KG1 (cell line): ENCODE measurements at places on chromosomes 11 and 22.

- DNase-seq = no peak
Observed at GRCh38 chr22:24380220-24380904, 47.0 kb upstream of the ADORA2A start.

DNA sequence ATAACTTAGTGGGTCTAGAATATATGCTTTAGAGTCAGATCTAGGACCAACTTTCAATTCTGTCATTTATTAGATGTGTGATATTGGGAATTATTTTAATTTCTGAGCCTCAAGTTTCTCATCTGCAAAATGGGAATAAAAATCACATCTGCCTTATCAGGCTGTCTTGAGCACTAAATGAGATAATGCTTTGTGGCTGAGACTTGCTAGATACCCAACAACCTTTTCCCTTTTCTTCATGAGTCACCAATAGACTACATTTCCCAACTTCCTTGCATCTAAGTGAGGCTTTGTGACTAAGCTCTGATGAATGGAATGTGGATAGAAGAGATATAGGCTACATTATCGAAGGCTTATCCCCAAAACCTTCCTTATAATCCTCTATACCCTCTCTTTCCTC lies 220.7 kb upstream of the SESN3 start:
- no peak for DNase-seq

DNA sequence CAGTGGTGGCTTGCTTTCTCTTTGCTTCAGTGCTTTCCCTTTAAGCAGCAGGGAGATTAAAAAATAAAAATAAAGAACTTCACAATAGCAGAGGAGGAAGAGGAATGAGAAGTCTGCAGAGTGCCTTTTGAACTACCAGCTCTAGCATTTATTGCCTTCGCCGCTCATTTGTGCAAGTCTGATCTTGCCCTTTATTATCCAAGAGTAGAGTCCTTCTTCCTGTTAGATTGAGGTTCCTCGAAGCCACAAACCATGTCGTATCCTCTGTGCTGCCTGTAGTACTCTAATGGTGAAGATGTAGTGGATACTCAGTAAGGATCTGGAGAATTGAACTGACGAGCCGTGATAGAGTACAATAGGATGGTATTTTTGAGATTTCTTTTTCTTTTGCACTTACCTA lies 101.2 kb upstream of the RAG2 start:
- no peak for DNase-seq

DNA sequence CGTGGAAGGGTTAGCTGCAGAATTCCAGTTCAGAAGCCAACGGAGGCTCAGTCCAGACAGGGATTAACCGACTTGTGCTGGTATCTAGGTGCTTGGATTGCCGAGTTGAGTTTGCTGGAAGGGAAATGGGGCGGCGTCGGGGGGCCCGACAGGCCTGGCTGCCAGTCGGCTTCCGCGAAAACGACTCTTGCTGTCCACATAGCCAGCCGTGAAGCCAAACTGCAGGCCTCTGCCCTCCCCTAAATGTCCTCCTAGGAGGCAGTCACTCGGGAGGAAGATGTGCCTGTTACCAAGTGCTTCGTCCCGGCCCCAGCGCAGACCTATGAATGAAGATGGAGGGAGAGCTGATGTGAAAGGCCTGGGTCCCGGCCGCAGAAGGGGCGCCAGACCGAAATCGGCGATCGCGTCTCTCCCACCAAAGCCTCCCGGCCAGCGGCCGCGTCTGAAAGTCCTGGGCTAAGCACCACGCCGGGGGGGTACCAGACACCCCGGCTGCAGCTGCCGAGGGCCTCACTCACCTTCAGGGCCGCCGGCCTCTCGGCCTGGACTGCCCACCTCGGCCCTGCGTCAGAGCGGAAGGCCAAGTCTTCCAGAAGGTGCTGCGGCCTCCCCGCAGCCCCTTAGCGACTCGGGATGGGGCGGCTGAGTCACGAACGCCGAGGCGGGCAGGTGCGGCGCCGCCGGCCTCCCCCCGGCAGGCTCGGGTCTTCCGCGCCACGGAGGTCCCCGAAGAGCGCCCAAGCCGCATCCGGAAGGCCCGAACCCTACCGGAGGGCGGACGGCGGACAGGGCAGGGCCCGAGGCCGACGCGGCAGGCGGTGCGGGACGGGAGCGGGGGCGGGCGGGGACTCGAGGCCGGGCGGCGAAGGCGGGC lies 7.5 kb downstream of the DPAGT1 start:
- no peak for DNase-seq

DNA sequence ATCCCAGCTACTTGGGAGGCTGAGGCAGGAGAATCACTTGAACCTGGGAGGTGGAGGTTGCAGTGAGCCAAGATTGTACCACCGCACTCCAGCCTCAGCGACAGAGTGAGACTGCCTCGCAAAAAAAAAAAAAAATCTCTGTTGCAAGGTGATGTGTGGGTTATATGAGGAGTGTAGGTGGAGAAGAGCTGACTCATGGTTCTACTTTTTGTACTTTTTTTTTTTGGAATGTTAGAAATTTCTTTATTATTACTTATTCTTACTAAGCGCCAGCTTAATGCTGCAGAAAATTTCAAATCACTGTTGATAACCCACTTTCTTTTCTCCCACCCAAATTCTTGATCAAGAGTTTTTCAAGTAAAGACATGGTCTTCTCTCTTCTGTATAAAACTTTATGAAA lies 29.6 kb upstream of the DNAJB13 start:
- DNase-seq = no peak

DNA sequence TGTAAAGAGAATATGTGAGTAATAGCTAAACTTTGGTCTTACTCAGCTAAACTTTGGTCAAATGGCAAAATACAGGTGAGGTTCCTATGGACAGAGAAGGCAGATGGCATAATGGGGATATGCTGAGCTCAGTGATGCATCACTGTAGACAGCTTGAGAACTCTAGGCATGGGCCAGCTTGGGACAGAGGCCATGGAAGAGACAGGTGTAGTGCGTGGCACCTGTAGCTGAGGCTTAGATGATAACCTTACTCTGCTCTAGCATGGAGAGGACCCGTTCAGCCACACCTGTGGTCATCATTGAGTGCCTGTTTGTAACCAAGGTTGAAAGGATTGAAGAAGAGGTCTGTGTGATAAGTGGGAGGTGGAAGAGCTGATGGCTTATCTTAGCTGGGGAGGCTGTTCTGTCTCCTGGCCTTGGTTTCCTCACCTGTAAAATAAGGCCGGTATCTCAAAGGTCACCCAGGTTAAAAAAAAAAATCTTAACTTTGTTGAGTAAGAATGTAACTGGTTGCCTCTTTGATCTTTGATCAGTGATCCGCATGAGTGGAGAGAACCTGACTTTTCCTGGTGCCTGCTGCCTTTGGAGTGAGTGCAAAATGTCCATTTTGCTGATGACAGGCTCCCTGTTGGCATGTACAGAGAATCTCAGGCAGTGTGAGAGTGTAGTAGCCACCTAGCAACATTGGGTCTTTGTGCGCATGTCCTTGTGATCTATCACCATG lies 48.6 kb downstream of the ZNRF3 start:
- DNase-seq = no peak

- DNase-seq = no peak
Observed at GRCh38 chr11:98940913-98941312, 79.8 kb upstream of the CNTN5 start.

DNA sequence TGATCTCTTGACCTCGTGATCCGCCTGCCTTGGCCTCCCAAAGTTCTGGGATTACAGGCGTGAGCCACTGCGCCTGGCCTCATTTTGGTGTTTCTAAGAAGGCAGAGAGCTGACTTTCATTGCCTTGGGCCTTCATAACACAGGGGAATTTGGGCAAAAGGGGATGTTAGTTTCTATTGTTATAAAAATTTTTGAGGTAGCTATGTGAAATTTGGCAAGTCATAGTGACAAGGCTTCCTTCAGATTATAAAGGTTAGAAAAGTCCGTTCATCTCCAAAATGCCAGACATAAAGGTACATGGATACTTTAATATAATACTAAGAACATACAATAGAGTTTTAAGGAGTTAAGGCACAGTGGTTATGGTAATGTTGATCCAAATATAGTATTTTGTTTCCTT lies 17.2 kb downstream of the LDHC start:
- no peak for DNase-seq

GRCh38 chr11:34731603-34732002 lies 110.7 kb downstream of the EHF start:
- no peak for DNase-seq

DNA sequence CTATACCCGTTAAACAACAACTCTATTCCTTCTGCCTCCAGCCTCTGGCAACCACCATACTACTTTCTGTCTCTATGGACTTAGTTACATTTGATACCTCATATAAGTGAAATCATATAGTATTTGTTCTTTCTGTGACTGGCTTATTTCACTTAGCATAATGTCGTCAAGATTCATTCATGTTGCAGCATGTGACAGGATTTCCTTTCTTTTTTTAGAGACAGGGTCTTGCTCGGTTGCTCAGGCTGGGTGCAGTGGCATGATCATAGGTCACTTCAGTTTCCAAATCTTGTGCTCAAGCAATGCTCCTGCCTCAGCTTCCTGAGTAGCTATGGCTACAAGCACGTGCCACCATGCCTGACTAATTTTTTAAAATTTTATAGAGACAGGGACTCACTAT lies 29.4 kb upstream of the SORL1 start:
- no peak for DNase-seq

DNA sequence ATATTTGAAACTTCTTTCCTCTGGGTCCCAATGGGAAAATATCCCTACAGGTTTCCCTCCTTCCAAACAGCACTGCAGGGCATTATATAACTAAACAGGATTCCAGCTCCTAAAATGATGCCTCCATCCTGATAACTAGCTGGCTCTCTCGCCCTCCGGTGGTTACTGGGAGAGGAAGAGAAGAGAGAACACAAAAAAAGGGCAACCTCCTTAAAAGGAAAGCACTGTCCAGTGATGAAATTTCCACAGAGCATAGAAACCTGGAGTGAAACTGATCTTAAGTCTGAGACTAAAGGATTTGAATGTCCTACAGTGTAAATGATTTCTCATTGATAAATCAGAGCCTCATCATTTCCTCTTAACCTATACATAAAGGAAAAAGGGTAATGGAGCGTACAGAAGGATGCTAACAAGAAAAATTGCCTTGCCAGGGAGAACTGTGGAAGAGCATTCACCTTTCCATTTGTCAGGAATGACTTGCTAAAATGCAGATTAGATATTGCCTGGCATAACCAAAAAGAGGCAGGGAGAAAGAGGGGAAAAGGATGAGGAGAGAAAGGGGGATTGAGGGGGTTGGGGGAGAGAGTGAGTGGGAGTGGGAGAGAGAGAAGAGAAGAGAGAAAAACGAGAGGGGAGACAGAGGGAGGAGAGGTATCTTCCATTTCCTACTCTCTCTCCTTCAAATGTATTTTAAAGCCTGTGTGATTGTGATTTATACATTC lies 121.3 kb downstream of the APOL5 start:
- no peak for DNase-seq

GRCh38 chr11:104668797-104669463 lies 229.3 kb downstream of the CASP12 start:
- no peak for DNase-seq

- DNase-seq = no peak
Observed at GRCh38 chr22:30574997-30575671, 669 bp upstream of the GAL3ST1 start.

- peak; percentile 37 for DNase-seq
Observed at GRCh38 chr11:32052215-32052614, 38.7 kb upstream of the RCN1 start.

DNA sequence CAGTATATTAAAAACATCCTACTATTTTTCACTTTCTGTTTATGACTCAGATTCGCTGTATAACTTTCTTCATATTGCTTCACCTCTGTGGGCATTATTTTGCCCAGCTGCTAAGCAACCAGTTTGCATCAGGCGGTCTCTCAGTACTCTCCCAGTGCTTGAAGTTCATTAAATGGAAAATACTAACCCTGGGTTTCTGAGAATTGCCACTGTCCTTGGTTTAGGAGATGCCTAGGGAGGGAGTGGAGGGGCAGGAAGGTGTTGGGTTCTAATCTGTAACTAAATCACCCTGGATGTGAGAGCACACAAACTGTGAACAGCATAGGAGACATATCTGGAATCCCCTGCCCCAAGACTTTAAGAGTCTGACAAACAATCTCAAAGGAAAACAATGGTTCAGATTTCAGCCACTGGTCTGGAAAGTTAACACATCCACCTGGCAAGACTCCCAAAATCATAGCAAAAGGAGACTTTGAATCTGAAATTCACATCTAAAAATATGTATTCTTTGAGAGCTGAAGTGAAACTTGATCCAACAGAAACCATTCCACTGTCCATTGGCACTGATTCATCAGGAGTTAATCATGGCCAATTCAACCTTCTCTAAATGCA lies 540.0 kb downstream of the SOX6 start:
- no peak for DNase-seq

GRCh38 chr11:33674035-33674814 lies 26.4 kb downstream of the C11orf91 start:
- DNase-seq = no peak

DNA sequence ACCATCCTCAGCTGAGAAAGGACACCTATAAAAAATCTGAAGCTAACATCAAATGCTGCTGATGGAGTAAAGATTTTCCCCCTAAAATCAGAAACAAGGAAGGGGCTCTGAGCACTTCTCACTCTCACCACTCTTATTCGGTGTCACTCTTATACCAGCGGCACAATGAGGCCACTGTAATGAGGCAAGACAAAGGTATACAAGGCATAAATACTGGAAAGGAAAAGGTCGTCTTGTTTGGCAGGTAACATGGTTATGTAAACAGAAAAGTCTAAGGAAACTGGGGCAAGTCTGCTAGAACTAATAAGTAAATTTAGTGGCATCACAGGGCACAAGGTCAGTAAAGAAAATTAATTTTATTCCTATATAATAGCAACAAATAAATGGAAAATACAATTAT lies 8.1 kb upstream of the MOB2 start:
- DNase-seq = no peak
